Chondrocyte (in vitro differentiated cells): ENCODE measurements at places on chromosomes 5 and 9. TPM values are rescaled to one million over a fixed set of nuclear protein-coding genes. Genes with fewer than 3 reads are reported as not detected.

The OMD gene
- total RNA-seq = 25.6 to 148 TPM (median 28.5 TPM) in 3 replicates

The EPB41L4B gene
- total RNA-seq = 3.7 to 5.4 TPM (median 4.1 TPM) in 3 replicates

The SLC1A3 gene
- 1.3 to 5.1 TPM (median 1.8 TPM) in 3 replicates for total RNA-seq

The THBS4 gene
- total RNA-seq = 0.28 to 1.6 TPM (median 0.75 TPM) in 3 replicates

The GABRA1 gene
- total RNA-seq = not detected in 3 replicates

The SLC6A3 gene
- total RNA-seq = not detected in 3 replicates

The DMRT2 gene
- not detected in 3 replicates for total RNA-seq

The TAF11L5 gene
- total RNA-seq = not detected in 3 replicates

The ADGRD2 gene
- total RNA-seq = not detected in 3 replicates

- no peak for DNase-seq
Measured at GRCh38 chr9:19424176-19424779, 15.5 kb downstream of the ACER2 start.

- no peak for DNase-seq
Measured at GRCh38 chr9:68844631-68845612, 139.9 kb downstream of the PIP5K1B start.

- no peak for DNase-seq
Measured at GRCh38 chr9:134381671-134382516, 55.6 kb downstream of the RXRA start.

DNA sequence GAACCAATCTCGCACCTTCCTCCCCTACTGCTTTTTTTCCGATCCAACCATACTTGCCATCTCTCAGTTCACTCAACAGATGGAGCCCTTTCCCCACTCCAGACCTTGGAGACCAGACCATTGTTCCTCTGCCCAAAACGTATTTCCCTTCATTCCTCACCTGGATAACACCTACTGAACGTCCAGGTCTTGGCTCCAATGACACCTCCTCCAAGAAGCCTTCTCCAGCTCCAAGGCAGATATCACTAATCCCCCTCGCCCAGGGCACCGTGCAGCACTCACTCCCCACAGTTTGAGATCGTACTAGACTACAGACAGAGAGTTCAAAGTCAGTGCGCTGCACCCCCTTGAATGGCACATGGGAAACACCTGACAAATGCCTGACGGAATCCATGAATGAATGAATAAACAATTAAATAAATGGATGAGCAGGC lies 47.1 kb upstream of the AKNA start:
- DNase-seq = no peak

DNA sequence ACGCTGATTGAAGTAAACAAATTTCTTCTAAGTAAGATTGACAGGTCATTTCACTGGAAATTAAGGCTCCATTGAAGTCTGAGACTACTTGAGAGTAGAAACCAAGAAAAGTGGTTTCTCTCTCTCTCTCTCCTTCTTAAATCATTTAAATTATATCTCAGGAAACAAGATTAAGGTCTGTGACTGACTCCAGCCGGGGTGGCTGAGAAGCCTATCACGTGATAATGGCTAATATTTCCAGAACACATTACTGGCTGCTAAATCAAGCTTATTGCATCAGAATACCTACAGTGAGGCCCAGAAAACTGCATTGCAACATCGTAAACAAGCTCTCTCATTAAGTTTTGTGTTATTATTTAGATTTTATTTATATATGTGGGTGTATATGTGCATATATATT lies 88.4 kb downstream of the PTCD2 start:
- no peak for DNase-seq

GRCh38 chr5:169546346-169546745 lies 37.2 kb upstream of the SPDL1 start:
- no peak for DNase-seq

DNA sequence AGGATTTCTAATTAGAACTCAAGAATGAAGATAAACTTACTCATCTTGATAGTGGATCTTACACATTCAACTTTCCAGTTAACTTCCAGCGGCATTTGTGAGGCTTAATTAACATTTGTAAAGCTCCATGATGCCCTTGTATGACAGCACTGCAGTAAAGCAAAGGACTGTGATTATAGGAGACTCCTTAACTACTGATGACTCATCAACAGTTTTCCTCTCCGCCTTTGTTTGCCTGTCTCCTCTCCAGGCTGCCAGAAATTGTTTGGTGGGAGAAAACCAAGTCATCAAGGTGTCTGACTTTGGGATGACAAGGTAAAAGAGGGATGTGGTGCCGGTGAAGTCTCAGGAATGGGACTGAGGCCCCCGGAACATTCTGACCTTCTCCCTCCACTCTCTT lies 20.4 kb upstream of the CYFIP2 start:
- DNase-seq = no peak

- DNase-seq = no peak
Measured at GRCh38 chr5:149345892-149346222, 558 bp downstream of the GRPEL2 start.

DNA sequence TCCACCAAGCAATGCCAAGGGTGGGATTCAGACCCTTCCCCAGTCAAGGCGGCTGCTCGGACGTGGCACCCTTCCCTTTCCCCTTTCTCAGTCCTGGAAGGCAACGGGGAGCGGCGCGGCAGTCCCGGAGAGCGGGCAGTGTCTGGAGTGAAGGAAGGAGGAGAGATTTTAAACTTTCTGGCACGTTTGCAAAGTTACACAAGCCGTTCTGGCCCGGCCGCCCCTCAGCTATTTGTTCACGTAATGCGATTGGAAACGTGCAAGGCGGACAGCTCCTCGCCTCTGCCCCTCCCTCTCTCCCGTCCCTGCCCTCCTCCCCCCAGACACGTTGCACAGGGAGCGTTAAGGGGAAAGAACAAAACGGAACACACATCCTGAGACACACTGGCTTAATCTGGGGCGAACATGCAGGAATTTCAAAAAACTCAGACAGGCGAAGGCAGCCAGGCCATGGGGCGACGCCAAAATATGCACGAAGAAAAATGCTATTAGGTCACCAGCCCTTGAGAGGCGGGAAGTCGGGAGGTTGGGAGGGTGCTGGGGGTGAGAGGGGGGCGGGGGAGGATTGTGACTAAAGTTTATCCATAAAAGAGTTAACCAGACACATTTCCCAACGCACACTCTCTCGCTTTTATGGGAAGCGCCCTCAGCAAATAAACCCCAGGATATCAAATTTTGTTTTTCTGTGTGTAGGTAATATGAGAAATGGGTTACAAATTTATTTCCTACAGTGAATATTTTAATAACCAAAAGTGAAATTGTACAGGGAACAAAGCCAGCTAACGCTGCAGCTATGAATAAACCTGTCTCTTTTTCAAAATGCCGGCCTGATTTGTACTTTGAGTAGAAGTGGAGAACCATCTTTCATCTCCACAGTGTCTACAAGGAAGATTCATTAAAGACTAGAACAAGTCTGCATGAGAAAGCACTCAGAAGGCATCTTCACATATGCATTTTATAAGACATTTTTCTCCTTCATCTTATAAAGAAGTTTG lies at the start of gene LOX:
LOX (minus strand) TSS at position 144 of the 995 bp plus-strand sequence. CDS start 274 bp downstream, outside the sequence.
- DNase-seq = peak; percentile 95

GRCh38 chr5:172380987-172381643 lies 73.2 kb downstream of the SH3PXD2B start:
- no peak for DNase-seq

GRCh38 chr9:88187631-88188030 lies 49.4 kb upstream of the SPATA31C2 start:
- DNase-seq = no peak
